Tongue (tissue), 3 donors: ENCODE measurements at places on chromosomes 6 and 20. TPM values are rescaled to one million over a fixed set of nuclear protein-coding genes. Genes with fewer than 3 reads are reported as not detected.

DNA sequence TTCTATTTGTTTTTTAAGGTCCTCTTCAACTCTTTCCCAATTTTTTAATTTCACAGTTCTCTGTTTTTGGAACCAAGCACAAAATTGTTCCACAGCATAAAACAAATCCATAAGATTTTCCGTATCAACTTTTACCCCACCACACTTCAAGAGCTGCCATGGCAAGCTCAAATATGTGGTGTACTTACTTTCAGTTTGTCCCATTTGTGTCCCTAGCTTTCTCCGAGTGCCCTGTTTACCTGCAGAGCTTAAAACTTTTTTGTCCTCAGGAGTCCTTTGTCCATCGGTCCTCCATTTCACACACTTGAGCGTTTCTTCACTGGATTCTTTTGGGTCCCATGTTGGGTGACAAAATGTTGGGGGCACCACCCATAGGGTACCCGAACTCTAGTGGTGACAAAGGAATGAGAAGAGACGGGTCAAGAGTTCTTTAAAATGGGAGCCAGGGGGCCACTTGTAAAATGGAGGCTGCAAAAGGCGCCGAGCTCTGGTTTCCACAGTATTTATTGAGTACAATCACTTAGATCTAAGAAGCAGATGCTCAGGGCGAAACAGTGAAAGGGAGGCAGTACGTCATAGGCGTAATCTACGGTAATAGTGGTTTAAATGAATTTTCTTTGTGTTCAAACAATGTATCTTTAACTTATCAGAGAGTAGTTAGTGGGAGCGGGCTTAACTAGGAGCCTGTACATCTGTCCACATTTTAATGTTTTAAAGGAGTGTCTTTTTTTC, 39.8 kb upstream of the SERINC1 start:
- DNase-seq: no peak

- DNase-seq: no peak
Measured at GRCh38 chr6:11427091-11427722, 110.3 kb upstream of the TMEM170B start.

DNA sequence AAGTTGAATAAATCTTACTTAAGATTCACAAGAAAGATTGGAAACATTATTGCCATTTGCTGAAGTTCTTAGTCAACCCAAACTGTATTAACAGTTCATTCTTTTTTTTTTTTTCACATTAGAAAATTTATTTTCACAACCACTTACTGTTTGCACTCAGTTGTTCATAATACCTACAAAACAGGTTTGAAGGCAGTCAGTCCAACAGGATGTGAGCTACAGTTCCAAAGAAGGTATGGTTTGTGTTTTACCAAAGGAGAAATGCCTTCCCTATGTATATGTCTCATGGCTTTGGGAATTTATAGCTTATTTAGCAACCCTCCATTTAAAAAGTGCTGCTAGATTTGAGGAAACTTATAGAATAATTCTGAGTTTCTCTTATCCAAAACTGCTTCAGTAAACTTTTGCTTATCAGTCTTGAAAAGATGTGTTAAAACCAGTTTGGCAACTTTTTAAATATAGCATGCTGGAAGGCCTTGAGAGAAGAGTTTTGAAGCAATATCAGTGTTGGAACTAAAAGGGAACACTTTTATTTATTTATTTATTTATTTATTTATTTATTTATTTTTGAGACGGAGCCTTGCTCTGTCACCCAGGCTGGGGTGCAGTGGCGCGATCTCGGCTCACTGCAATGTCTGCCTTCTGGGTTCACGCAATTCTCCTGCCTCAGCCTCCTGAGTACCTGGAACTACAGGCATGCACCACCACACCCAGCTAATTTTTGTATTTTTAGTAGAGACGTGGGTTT, 46.8 kb upstream of the RREB1 start:
- no peak for DNase-seq

Gene RGS17
- total RNA-seq: 1.0 TPM

GRCh38 chr20:59434960-59435359, 134.5 kb downstream of the EDN3 start:
- no peak for DNase-seq

DNA sequence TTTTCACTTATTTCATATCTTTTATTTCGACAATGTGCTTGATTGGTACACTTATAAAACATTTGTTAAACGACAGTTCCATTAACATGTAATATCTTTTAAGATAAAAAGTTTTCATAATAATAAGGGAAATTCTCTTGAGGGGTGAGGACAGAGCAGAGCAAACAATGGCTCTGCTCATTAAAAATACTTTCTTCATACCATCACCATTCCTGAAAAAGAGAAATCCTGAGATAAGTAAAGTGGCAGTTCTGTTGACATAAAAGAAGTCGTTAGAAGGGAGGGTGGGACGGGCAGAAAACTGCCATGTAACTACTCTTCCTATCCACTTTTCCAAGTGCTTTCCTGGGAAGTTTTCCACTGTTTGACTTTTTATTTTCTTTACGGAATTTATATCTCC, 193.6 kb upstream of the CEP162 start:
- no peak for DNase-seq
